ENCODE measurements at places on chromosomes 1 and 21. TPM values are rescaled to one million over a fixed set of nuclear protein-coding genes. Genes with fewer than 3 reads are reported as not detected.

The ATP1A1 gene
- polyA plus RNA-seq: 312 TPM

The GLRX2 gene
- 22.2 TPM for polyA plus RNA-seq

The BRINP3 gene
- polyA plus RNA-seq: not detected

The AMY2A gene
- not detected for polyA plus RNA-seq

The ADAMTSL4 gene
- polyA plus RNA-seq: 8.6 TPM

DNA sequence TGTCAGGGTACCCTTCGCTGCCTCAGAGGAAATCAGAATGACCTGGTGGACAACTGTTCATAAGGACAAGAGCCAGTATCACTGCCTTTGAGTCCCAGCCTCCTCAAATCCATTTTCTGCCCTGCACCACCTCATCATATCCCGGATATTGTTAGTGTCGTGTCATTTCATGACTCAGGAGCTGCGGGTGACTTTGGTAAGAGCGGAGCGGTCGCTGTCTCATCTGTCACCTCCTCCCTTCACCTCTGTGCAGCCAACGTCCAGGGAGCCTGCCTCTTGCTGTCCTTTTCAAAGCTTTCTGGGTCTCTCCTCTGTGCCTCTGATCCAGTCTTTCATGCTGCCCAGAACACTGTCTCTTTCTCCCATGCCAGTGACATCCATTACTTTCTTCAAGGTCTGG, 7.0 kb upstream of the C1orf198 start:
- no peak for DNase-seq

DNA sequence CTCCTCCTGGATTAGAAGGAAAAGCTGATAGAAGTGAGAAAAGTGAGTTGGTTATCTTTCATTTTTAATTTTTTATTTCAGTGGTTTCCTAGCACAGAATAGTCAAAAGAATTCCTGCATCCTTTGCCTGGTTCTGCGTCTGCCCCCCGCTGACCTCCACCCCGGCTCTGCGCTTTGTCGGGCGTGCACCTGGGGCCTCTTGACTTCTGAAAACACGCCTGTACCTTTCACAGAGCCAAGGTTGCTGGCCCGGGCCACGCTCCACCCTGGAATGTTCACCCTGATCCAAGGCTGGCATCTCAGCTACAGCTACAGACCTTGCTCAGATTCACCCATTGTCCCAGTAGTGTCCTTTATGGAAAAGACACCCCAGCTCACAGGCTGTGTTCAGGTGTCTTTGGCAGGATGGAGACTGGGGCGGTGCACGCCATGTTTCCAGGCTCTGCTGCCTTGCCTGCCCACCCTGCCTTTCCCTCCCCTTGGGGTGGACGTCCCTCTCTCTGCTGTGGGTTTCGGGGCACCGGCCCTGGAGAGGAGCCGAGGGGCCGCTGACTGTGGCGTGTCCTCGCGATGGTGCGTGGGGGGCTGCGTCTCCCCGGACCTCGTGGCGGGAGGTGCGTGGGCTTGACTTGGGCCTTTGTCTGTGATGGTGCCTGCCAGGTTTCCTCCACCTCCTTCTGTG, 40.3 kb upstream of the DIP2A start:
- DNase-seq: no peak

DNA sequence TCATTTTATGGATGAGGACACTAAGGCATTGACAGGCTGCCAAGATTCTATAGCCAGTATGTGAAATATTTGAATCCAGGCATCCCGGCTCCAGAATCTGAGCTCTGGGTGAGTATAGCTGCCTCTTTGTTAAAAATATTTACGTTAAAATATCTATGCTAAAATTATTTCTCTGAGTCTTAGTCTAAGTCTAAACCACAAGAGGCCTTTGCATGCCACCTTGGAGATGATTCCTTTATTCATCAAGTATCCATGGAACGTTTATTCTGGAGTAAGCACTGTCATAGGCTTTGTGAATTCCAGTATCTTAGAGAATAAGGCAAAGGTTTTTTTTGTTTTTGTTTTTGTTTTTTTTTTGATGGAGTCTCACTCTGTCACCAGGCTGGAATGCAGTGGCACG, 116.4 kb downstream of the GREM2 start:
- no peak for DNase-seq

DNA sequence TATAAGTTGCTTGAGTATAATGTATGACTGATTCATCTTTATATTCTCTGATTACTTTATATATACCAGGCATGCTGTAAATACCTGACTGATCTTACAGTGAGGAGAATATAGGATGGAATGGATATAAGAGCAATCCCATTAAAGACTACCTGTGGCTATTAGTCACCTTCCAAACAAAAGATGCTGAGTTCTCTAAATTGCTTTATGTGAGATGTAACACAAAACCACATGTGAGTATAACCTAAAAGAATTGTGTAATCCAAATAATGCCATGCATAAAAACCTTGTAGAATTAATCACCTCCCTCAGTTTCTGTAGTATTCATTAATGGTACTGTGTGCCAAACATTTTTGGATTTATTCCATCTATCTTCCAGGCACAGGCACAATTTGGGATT, 134.6 kb upstream of the LRRC7 start:
- DNase-seq: no peak

DNA sequence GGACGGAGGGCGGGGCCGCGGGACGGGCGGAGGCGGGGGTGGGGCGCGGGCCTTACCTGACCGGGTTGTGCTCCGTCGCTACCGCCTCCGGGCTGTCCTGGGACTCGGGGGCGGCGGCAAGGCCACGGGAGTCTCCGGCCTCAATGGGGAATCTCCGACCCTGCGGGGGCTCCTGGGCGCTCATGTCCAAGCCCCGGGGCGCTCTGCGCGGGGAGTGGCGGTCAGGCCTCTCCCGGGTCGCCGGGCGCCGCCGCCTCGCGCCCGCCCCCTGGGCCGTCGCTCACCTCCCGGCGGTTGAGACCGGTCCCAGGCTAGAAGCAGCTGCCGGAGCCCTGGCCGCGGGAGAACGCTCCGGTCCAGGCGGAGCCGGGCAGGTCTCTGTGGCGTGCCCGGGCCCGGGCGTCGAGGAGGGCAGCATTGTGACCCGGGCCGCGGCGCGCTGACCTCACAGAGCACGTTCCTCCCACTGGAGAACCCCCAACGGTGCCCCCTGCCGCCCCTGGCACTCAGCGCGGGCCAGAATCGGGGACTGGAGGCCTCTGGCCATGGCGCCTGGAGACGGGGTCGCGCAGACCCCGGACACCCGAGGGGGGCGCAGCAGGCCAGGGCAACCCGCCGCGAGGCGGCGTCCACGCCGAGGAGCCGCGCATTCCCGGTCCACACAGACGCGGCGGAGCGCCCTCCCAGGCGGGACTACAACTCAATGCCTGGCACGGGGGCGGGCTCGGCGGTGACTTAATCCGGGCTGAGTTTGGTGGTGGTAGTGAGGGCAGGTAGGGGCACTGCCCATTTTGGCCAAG, 411 bp downstream of the FAM229A start:
- no peak for DNase-seq

- no peak for DNase-seq
Observed at GRCh38 chr1:185570962-185571361, 163.2 kb upstream of the HMCN1 start.

DNA sequence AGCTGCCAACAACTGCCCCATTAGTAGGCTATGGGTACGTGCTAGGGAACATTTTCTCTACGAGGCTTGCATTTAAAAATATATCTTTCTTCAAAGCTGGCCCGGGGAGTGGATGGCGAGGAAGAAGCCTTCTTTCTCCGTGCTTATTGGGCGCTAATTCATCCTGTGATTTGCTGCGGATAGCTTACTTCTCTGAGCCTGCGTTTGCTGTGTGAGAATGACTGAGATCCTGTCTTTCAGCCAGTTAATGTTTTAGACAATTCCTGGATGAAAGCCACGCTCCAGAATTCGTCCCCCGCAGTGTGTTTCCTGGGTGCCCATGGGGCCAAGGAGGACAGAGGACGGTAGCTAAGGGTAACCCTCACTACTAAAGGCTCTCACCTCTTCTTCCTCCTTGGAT, 57.8 kb upstream of the TARBP1 start:
- no peak for DNase-seq

DNA sequence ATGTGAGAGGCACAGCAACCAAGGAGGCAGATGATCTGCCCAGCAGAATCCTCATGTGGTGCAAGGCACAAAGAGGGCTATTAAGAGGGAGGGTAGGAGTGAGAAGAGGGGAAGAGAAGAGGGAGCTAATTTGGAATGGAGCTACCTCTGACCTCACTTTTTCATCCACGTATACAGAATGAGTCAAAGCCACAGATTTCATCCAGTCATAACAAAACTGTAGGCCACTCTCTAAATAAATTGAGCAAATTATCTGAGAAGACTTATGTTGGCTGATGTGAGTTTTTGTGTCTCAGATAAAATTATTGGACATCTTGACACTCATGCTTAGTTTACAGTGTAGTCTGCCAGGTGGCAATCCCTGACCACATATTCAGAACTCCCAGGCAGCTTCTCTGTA, 325.6 kb downstream of the TTLL7 start:
- DNase-seq: no peak

- no peak for DNase-seq
Observed at GRCh38 chr1:9101510-9102146, 27.3 kb downstream of the GPR157 start.

GRCh38 chr1:33137800-33138199, 44.0 kb downstream of the TRIM62 start:
- no peak for DNase-seq

GRCh38 chr1:247281001-247281574, 25.2 kb downstream of the VN1R5 start:
- no peak for DNase-seq

- DNase-seq: no peak
Observed at GRCh38 chr1:44534771-44535170, 129.7 kb downstream of the RNF220 start.

Data from BJ (cell line).